ENCODE measurements at places on chromosomes 7 and 10.

DNA sequence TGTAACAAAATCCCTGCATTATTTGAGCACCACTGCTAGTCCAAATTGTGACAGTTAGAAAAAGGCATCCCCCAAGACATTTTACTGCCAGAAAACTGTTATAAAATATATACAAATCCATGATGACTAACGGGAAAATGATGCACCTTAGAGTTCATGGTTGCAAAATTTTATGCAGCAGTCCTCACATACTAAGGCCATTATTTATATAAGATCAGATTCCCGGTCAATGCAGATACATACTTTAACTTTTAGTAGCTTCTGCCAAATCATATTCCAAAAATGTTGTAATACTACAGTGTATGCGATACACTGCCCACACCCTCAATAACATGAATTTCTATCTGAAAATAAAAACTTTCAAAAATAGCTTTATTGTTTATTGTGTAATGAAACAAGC lies 239.9 kb upstream of the ZNF32 start:
- DNase-seq = no peak

GRCh38 chr10:85311613-85312337 lies 983.4 kb downstream of the CCSER2 start:
- DNase-seq = no peak

DNA sequence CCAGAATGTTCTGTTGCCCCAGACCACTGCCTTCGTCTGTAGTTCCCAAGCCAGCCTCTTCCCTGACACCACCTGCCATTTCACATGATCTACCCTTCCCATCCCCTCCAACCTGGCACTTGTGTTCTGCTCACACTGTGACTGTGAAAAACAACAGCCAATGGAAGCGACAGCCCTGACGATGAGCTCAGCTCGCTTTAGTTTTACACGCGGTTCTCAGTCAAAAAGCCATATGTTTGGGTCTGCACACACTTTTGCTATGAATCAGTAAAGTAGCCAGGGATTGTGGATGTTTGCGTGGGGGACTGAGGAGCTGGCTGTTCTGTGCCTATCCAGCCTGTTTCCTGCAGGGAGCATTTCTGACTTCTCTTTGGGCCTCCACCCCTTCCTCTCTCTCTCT lies 282.7 kb downstream of the WDR11 start:
- DNase-seq = no peak

DNA sequence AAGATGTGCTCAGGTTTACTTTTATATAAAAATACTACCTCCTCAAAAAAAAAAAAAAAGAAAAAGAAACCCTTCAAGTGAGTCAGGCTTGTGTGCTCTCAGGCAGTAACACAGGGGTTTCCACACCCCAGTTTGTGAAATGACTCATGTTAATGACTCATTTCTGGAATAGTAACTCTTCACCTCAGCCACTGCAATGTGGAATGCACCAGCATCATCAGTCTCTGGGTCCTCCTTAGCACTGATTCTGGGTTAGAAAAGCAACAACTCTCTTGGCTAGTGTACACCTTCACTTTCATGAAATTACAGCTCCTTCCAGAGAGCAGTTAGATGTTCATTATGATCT lies 110.6 kb downstream of the EMX2 start:
- DNase-seq = no peak

DNA sequence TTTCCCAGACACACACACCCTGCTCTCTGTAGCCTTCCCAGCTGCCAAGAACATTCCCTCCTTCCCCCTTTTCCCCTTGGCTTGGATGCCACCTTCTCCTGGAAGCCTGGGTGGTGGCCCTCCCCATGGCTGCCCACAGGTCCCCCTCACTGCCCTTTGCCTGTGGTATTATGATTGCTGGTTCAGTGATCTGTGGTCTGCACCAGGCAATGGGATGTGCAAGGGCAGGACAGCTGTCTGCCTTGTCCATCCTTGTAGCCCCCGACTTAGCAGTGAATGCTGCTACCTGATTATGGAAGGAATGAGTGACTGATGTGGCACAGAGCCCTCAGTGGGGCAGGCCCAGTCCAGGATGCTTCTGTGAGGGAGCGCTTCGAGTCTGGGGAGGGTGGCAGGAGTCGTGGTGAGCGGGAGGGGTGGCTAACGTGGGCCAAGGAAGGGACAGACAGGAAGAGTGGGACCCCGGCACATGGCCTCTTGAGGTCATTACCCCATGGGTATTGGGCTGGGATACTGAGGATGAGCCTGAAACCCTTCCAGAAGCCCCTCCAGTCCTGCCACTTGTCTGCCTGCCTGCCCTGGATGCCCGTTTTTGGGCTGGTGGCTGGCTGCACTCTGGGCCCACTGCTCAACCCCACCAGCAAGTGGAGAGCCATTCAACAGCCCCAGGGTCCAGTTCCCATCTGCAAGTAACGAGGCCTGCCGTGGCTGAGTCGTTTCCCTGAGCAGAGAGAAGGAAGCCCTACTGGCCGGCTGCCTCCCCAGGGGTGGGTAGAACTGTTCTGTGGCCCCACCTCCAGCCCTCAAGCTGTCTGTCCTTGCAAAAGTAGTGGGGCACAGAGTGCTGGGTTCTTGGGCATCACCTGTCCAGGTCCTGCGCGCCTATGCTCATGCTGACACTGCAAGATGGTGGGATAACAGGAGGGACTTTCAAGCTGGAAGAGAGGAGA lies 8.8 kb downstream of the CHST3 start:
- DNase-seq = no peak

DNA sequence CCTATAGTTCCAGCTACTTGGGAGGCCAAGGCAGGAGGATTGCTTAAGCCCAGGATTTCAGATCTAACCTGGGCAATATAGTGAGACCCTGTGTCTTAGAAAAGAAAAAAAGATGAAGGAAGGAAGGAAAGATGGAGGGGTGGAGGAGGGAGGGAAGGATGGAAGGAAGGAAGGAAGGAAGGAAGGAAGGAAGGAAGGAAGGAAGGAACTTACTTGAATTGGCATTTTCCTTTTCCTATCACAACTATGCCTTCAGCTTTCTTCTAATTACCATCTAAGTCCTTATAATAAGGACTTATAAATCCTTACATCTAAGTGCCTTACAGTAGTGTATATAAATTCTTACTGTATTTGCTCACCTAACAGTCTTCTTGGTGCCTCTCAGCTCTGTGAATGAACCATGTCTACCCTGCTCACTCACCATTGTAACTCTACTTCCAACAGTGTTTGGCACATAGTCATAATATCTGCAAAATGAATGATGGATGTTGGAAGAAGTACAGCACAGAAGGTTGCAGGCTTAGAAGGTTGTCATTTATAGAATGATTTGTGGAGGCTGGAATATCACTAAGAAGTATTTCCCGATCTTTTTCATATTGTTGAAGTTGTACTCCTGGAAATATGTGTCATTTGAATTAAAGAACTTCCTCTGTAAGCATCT lies 125.5 kb downstream of the KIAA1217 start:
- DNase-seq = no peak

- no peak for DNase-seq
Observed at GRCh38 chr10:97196223-97197029, 10.7 kb upstream of the SLIT1 start.

DNA sequence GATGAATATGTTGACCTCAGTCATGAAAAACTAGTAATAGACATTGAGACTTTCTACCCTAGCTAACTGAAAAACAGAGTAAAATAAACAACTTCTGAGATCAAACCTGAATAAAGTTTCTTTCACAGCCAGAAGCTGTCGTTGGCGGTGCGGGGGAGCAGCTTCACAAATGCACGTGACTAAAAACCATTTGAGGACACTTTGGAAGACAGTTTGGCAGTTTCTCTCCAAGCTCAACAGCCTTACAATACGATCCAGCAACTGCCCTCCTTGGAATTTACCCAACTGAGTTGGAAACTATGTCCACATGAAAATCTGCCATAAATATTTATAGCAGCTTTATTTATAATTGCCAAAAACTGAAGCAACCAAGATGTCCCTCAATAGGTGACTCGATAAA lies 63.1 kb downstream of the CYTH3 start:
- DNase-seq = no peak

- no peak for DNase-seq
Observed at GRCh38 chr7:125193263-125193662, 263.6 kb upstream of the POT1 start.

- DNase-seq = no peak
Observed at GRCh38 chr7:27522566-27522965, 140.1 kb downstream of the HIBADH start.
